Fibroblast of mammary gland (primary cell): ENCODE measurements at places on chromosomes 16 and 17.

DNA sequence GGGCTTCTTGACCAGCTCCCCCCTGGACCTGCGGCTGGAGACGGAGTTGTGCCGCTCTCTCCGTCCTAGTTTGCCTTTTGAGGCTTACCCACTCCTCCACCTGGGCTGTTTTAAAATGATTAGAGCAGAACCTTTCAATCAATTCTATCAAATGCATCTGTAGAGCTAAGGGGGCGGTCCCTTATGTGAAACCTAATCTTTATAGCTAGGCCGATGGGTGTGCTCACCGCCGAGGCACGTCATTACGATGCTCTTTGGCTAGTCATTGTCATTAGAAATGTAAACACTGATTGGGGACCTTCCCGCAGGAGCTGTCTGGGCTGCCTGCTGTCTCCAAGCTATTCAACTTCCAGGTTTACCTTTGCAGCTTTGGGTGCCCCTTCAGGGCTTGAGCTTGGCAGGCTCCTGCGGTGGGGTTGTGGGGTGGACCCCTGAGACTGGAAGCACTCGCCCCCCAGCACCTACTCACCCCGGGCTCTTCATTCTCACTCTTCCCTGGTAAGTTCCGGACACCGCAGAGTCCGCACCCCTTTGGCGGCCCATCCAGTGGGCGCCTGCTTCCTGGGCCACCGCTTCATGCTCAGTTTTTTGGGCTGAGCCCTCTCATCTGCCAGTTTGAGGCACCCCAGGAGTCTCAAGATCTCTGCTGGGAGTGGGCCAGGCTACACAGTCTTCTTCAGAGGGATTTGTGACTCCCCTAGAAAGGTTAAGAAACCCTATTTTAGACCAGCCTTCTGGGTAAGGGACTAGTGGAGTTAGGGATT is 20.9 kb upstream of the IL17C start:
- DNase-seq: no peak

DNA sequence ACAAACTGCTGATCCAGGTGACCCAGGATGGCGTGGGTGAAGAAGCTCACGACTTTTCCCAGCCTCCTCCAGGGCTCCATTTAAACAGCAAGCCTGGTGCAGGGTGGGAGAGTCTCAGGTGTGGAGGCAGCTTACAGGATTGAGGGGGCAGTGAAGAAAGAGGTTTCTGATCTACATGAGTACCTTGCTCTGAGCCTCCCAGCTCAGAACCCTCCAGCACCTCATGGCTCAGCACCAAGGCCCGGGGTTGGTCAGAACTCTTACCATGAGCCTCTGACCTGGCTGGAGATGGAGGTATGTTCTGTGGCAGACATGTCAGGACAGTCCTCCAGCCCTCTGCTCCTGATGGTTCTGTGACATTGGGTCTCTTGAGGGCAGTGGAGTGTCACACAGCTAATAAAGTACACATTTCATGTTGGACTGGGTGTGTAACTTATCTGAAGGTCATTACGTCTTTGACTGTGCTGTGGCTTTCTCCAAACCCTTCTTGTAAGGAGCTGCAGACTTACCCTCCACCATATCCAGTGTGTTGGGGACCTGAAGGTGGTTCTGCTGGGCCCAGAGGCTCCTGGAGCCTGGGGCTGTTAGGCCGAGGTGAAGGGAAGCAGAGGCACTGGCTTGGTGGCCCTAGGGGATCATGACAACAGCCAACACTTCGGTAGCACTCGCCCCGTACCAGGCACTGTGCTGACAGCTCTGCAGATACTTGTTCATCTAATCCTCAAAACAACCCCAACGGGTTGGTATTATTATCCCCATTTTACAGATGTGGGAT is 3.8 kb upstream of the DCAF7 start:
- DNase-seq: no peak

DNA sequence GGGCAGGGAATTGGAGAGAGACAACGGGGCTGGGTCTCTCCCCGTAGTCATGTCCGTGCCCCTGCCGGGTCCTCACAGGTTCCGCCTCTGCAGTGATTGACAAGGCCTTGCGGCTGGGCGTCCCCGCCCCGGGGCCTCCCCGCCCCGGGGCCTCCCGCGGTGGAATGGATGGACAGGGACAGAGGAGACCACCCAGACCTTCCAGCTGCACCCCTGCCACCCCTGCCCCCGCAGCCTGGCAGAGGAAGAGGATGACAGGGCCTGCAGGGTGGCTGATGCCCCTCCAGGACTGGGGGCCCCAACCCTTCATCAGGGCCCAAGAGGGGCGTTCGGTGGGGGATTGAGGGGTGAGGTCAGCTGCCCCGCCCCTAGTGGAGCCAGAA is 216.4 kb upstream of the CIBAR2 start:
- no peak for DNase-seq

- peak; percentile 6 for DNase-seq
Measured at GRCh38 chr16:88471575-88471974, 18.5 kb downstream of the ZFPM1 start.

DNA sequence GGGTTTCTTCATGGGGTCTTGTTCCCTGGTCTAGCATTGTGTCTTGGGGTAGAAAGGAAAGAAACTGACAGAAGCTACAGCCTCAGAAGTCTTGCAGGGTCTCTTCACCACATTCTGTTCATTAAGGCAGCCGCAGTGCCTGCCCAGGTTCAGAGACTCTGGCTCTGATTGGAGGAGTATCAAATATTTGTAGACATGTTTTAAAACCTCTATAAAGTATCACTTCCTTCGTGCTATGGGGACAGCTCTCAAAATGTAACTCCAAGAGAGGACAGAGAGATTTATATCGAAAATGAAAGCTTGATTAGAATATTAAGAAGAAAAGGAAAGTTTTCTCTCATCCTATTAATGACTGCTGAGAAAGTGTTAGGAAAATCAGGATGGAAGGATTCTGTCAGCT is 107.0 kb upstream of the CACNG3 start:
- DNase-seq: no peak

DNA sequence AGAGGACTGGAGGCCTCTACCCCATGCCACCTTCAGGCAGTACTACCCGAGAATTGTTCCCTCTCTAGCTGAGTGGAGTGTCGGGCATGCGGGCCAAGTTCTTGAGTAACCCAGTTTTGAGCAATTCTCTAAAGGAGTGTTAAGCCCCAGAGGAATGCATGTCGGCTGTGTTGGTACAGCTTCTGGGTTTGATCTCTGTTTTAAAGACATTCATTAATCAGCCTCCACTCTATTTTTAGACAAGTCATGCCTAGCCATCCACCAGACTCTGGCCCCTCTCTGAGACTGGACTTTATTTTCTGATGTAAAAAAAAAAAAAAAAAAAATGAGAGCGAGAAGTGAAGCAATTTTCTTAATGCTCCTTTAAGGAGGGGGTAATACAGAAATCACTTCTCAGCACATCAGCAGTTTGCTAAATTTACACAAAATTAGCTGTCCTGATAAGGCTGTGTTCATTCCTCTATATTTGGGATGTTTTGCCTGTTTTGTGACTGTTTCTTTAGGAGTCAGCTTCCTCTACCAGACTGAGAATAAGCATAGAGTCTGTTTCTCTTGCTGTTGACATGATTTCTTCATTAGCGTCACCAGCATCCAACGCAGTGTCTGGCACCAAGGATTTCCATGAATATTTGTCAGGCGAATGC is 88.7 kb downstream of the AXIN2 start:
- DNase-seq: peak; percentile 62

DNA sequence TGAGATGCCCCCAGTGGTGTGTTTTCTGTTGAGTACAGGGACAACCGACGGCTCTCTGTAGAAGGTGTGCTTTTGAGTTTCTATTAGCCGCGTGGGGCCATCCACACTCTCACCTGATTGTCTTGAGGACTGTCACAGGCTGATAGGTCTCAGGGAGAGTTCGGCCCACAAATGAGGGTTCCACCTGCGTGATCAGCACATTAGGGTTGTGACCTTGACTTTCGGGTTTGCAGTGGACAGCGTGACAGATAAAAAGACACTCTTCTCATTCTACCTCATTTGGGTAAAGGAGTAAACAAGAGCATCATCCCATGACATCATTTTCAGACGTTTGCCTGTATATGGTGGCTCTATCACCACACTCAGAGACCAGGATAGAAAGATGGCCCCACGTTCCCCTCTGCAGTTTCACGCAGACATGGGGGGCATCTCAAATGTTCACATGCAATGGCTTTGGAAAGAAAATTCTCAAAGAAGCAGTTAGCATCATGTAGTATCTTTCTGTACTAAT is 74.3 kb upstream of the MRTFB start:
- DNase-seq: no peak

DNA sequence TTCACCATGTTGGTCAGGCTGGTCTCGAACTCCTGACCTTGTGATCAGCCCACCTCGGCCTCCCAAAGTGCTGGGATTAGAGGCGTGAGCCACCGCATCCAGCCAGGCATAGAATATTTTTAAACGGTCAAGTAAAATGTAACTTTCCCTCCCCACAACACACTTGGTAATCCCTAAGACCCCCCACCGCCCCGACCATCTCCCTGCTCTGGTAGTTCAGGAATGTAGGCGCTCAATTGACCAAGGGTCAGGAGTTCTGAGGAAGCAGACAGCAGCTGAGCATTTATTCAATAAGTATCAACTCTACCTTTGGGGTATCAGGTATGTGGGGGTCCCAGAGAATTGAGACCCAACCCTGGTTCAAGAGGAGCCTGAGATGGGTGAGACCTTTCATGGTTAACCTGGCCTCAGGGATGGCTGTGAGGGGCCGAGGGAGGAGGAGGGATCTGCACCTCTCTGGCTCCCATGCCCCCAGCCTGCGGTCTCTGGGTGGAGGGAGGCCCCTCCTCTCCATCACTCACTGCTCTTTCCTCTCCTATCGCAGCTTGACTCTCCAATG is 48.4 kb upstream of the TOB1 start:
- DNase-seq: no peak

GRCh38 chr17:62187681-62188080 is 122.6 kb upstream of the MED13 start:
- DNase-seq: peak; percentile 28

DNA sequence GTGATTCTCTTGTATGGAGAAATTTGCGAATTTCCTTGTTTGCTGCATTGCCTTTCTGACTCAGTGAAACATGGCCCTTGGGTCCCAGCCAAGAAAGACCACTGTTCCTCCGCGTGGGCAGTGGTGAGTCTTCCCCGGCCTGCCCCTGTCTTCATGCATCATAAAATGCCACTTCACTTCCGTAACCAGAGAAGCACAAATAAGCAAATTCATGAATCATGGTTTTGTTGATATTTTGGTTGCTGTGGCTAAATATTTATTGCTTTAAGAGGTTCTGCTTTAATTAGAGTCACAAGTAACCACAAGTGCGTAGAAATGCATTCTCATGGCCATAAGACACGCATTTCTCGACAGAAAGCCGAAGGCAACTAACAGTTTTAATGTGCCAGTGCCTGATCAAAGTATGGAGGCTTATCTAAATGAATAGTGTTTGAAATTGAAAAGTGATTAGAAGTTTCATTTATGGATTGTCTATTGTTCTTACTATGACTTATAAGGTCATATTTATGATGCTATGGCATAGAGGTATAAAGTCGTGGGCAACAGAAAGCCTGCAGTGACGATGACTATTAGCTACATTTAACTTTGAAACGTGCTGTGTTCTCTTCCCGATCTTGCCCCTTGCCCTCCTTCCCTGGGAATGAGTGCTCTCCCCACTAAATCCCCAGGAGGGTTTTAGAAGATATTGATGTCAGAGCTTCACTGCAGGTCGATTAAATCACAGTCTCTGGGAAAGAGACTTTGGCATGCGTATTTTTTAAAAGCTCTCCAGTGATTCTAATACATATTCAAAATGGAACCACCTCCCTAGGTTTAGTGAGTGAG is 76.0 kb downstream of the WIPI1 start:
- DNase-seq: peak; percentile 99

- no peak for DNase-seq
Measured at GRCh38 chr17:57808882-57809281, 41.0 kb downstream of the MRPS23 start.
